ENCODE measurements at places on chromosomes 3 and 15. TPM values are rescaled to one million over a fixed set of nuclear protein-coding genes. Genes with fewer than 3 reads are reported as not detected.

CXCR6 gene
- total RNA-seq = not detected

VGLL3 gene
- total RNA-seq = 0.10 TPM

GRCh38 chr3:32450426-32450825 is 52.2 kb downstream of the CMTM6 start:
- DNase-seq = no peak

- DNase-seq = no peak
Observed at GRCh38 chr15:66598095-66598815, 32.5 kb upstream of the LCTL start.

GRCh38 chr15:77720655-77721054 is 87.9 kb upstream of the LINGO1 start:
- no peak for DNase-seq

GRCh38 chr15:101148166-101148880 is 103.5 kb downstream of the CHSY1 start:
- DNase-seq = no peak

ZNF501 gene
- 0.12 TPM for total RNA-seq

- DNase-seq = no peak
Observed at GRCh38 chr3:161558236-161558635, 61.6 kb downstream of the OTOL1 start.

All from HCT116 (cell line).